ENCODE measurements at places on chromosomes 16 and 17.

DNA sequence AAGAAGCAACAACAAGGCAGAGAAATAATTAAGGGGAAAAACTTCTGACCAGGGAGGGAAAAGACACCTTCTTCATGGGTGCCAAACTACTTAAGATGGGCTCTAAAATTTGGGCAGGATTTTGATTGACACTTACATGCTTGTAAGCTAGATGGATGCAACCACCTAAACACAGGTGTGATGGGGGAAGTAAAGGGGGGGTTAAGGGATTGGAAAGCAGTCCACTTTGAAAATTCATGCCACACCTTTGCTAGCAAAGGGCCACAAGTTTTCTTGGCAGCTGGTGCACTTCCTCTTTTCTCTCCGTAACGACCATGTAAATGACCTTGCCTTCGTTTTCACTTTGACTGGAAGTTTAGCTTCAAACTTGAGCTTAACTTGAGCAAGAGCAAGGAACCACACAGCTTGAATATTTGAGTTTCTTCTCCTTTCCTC, 14.3 kb upstream of the PRKAR1A start:
- DNase-seq, result no peak

- no peak for DNase-seq
Observed at GRCh38 chr17:74080656-74081582, 122.6 kb upstream of the RPL38 start.

- DNase-seq, result no peak
Observed at GRCh38 chr17:80006811-80007752, 28.6 kb downstream of the TBC1D16 start.

DNA sequence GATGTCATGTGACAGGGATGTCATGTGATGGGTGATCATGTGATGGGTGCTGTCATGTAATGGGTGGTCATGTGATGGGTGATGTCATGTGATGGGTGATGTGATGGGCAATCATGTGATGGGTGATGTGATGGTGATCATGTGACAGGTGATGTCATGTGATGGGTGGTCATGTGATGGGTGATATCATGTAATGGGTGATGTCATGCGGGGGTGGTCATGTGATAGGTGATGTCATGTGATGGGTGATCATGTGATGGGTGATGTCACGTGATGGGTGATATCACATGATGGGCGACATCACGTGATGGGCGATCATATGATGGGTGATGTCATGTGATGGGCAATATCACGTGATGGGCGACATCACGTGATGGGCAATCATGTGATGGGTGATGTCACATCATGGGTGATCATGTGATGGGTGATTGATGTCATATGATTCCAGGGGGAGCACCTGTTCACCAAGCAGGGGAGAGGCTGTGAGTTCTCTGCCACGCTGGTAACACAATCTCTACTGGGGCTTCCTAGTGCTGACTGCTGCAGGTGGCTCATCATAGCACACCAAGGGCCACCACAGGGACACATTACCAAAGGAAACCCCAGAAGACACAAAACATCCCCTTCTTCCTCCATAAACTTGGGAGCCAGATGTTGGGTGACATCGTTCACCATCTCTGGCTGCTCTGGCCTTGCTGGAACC, 16.5 kb downstream of the CD300LB start:
- no peak for DNase-seq

GRCh38 chr16:66954097-66954659, 6.9 kb upstream of the CES3 start:
- DNase-seq, result peak; percentile 78

DNA sequence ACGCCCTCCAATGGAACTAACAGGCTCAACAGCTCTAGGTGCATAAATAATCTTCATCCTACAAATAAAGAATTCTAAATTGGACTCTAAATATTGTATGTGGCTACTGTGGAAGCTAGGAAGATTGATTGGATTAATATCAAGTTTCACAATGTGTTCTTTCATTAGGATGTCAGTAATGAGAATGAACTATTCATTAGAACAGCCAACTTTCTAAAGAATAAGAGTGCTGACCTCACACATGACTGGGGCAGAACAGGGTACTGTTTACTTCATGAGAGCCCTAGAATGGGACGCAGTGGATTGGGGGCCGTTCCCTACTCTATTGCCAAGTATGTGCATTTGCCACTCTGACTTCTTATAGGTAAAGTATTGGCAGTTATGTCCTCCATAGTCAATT, 528.2 kb upstream of the RBFOX1 start:
- DNase-seq, result no peak

- DNase-seq, result no peak
Observed at GRCh38 chr16:77660311-77660710, 62.0 kb upstream of the NUDT7 start.

GRCh38 chr16:79845033-79845733, 244.6 kb upstream of the MAF start:
- DNase-seq, result no peak

GRCh38 chr16:50229149-50229726, 37.1 kb upstream of the ADCY7 start:
- no peak for DNase-seq

- no peak for DNase-seq
Observed at GRCh38 chr17:72423718-72424117, 302.9 kb downstream of the SOX9 start.

DNA sequence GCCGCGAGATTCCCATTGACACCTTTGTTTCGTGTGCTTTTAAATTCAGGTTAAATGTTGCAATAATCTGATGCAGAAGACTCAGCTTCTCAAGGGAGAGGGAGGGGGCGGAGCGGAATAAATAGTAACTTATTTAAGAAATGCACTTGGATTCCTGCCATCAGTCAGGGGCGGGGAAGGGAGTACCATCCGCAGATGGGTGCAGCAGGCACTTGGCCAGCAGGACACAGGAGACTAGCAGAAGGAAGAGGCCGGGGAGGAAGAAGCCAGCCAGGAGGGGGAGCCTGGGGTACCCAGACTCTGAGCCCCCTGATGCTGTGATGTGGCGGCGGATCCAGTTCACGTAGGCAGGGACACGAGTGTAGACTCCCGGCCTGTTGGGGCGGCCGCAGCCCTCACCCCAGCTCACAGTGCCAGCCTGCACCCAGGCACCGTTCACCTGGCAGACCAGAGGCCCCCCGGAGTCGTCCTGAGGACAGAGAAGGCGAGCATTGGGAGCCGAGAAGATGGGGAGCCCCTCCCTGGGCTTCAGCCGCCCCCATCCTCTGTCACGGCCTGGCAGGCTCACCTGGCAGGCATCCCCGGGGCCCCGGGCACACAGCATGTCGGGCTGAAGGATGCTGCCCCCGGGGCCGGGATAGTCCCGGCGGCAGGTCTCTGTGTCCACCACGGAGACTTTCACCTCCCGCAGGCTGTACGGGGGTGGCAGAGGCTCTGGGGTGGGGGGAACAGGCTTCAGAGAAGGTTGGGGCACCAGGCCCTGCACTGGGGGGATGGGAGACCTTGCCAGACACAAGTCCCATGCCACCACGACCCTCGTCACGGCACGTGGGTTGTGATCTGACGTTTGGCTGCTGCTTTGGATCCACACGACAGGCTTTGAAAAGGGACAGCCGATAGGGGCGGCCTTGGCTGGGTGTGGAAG, 3.2 kb downstream of the TPSG1 start:
- peak; percentile 56 for DNase-seq

DNA sequence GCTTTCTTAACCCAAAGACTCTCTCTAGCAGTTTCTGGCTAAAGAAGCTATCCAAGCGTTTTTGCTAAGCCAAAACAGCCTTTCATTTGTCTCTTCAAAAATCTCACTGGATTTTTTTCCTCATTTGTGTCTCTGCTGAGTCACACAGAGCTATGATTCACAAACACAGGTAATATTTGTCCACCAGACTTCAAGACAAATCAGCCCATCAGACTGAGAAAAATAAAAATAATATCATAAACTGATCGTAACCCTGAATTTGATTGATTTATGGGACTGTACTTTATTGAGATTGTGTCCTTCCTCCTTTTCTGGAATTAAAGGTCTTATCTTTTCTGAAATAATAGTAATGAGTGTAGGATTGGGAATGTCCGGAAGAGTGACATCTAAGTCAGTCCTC, 25.8 kb downstream of the TRIM16 start:
- no peak for DNase-seq

DNA sequence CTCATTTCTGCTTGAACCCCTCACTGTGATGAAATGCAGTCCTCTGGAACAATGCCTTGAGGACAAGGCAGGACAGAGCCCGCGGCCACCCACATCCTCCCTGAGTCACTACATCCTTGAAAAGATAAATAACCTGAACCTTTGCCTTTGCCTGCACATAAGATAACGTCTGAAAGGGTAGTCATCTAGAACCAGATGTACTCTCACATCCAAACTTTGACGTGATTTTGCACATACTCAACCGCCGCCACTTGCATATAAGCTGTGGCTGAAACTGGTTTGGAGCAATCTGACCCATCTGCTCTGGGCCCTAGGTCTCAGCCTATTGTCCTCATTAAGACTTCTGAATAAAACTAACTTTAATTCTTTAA, 252.1 kb downstream of the PHKB start:
- no peak for DNase-seq

GRCh38 chr17:21172846-21173245, 41.1 kb downstream of the TMEM11 start:
- no peak for DNase-seq

GRCh38 chr16:57609541-57610401, 18.7 kb upstream of the ADGRG1 start:
- peak; percentile 66 for DNase-seq

DNA sequence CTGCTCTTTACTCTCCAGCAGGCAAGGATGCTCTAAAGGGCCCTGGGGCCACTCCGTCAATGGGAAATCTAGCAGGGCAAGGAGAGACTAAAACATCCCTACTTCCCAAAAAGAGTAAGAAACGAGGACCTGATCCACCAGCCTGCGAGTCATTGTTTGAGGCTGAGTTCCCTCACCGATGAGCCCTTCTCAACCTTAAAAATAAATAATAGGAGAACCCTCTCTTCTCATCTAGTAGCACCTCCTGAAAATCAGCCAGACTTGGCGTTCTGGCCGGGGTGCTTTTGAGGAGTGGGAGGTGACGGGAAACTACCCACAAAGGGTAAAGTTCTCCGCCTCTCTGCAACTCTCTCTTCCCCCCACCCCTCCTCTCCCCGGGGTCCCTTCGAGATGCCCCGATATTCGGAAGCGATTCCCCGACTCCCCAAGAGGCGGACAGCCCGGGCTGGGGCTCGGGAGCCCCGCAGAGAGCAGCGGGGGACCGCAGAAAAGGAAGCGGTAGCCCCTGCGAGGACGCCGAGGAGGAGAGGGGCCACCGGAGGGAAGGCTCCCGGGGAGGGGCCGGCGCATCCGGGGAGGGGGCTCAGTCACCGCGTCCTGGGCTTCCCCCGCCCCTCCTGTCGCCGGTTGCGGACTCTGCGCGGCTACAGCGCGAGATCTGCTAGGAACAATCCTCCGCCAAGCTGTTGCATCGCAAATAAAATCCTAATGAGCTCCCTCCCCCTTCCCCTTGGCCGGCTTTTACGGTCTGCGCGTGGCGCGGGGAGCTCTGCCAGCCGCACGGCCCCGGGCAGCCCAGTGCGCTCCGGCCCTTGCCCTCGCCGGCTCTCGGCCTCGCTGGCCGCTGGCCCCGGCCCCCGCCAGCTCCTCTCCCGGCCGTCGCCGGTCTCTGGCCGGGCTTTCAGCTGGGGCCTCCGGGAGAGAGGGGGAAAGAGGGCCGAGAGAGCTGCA, 1.3 kb downstream of the HOXB9 start:
- no peak for DNase-seq

- DNase-seq, result no peak
Observed at GRCh38 chr16:54585094-54585997, 298.8 kb upstream of the IRX3 start.

DNA sequence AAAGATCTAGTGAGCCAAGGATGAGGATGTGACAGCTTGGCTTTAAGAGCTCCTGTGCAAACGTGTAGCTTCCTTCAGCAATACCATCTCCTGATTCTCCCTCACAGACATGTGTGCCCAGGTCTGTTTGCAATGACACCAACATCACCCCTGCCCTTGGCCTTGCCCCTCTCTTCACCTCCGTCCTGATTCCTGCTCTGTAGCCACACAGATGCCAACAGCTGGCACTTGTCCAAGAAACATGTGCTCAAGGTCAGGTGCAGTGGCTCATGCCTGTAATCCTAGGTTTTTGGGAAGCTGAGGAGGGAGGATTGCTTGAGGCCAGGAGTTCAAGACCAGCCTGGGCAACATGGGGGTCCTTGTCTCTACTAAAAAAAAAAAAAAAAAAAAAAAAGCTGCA, 103.8 kb upstream of the CRHR1 start:
- no peak for DNase-seq

GRCh38 chr17:67725373-67725791, 7.6 kb downstream of the NOL11 start:
- no peak for DNase-seq

GRCh38 chr16:23410176-23410575, 42.8 kb downstream of the COG7 start:
- no peak for DNase-seq

DNA sequence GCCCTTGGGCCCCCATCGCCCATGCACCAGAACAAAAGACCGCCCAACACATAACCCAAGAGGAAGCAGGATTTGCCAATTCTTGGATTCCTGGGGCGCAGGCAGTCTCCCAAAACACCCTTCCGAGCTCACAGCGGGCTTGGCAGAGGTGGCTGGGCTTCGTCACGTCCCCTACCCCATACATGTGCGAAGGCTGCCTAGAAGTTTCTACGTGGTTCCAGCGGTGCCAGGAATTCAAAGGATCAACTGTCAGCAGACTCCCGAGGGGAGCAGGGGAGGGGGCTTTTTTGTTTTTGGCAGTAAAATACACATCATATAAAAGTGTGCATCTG, 80.8 kb upstream of the PLCG2 start:
- DNase-seq, result no peak

GRCh38 chr17:32445074-32445415, 735 bp downstream of the PSMD11 start:
- no peak for DNase-seq

DNA sequence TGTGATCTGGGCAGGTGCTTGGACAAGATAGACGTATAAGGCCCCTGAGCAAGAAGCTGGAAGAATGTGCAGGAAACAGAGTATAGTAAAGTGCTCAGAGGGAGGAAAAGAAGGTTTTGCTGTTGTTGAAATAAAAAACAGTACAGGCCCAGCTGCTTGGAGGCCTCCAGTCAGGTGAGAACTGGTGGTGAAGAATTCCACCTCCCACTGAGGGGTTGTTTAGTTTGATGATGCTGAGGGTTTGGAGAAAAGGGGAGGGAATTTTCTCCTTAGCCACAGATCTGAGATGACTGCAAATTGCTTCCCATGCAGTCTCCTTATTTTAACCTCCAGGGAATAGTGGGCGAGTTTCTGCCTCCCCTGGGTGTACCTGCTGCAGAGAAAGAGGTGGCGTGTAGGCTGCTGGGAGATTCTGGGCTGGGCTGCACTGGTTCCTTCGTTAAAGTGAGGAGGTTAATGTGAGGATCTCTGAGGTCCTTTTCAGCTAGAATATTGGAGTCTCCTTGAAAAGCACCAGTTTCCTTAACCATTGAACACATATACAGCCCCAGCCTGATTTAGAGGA, 25.8 kb downstream of the SMPD3 start:
- peak; percentile 37 for DNase-seq

DNA sequence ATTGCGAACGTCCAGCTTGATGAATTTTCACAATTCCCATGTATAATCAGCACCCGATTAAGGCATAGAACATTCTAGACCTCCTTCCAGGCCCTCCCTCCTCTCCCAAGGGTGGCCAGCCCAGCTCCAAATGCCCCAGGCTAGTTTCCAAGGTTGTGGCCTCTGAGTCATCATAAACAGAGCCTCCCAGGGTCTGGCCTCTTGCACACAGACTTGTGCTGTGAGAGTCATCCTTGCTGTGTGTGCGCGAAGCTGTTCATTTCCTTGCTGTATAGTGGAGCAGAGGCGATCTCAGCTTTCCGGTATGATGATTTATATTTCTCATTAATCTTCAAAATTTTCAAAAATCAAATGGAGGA, 20.5 kb upstream of the JPH3 start:
- no peak for DNase-seq

GRCh38 chr17:15944759-15945526, at the start of gene ADORA2B:
Gene ADORA2B (plus strand): TSS chr17:15945130. CDS start chr17:15945249, 119 bp downstream.
- peak; percentile 61 for DNase-seq

Data from head of caudate nucleus (tissue), 42 donors.